ENCODE measurements at places on chromosomes 3 and 15.

DNA sequence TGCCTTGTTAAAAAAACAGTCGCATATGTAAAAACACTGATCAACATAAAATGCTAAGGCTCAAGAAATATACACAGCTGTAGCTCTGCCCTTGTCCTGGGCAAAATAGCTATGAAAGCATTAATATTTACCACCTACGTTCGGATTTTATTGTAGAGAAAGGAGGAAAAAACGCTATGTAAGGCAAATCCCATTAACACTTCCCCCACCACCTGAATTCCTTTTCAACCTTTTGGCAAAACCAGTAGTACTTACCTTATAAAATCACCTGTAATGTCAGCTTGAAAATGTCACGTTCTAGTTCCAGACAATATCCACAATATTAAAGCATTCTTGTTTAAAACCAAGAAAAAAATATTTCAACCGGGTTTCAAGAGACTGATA lies 3.6 kb downstream of the TRA2B start:
- DNase-seq = no peak

DNA sequence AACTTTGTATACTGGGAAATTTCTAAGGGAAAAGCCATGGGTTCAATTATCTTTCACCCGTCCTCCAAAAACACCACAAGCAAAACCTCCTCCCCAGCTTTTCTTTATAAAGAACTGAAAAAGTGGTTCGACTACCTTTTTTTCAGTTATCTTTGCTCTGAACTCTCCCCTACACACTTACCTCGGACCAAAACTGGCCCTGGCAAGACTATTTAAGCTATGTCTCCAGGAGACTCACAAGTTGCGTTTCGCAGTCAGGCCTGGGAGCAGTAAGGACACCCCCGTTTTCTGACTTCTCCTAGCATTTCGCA lies 645 bp downstream of the COPS2 start:
- no peak for DNase-seq

GRCh38 chr15:92322566-92323355 lies 70.9 kb upstream of the ST8SIA2 start:
- no peak for DNase-seq

GRCh38 chr3:182755712-182756111 lies 37.6 kb upstream of the ATP11B start:
- DNase-seq = no peak

DNA sequence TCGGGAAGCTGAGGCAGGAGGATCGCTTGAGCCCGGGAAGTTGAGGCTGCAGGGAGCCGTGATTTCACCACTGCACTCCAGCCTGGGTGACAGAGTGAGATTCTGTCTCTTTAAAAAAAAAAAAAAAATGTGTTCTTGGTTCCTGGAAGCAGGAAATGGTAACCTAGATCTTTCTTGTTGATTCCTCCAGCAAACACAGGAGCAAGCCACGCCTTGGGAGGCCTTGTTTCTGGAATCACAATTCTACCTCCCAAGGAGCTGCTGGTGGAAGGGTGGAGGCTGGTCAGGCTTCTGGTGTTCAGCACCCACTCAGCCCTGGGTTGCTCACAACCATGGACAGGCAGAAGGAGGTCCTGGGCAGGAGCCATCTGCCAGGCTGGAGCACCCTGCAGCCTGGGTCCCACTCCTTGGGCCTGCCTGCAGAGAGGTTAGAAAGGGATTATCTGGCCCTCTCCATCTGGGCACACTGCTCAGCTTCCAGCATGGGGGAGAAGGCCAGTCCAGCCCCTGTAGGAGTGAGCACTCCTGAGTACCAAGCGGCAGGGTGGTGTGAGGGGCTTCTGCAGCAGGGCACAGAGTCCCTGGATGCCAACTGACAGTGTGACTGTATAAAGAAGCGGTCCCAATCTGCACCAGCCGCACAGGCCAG lies 65.6 kb downstream of the ABTB1 start:
- no peak for DNase-seq

- DNase-seq = no peak
Observed at GRCh38 chr3:188165596-188165995, 11.6 kb downstream of the LPP start.

GRCh38 chr3:49511639-49512038 lies 41.6 kb downstream of the DAG1 start:
- DNase-seq = no peak
